ENCODE measurements at places on chromosomes 13 and 19. TPM values are rescaled to one million over a fixed set of nuclear protein-coding genes. Genes with fewer than 3 reads are reported as not detected.

GRCh38 chr13:23703246-23703860, 133.1 kb downstream of the TNFRSF19 start:
- no peaks in the 10 kb centered on the region for H3K4me1 ChIP-seq
- DNase-seq = no peak
- H3K27me3 ChIP-seq = no peaks in the 10 kb centered on the region
- no peak overlapping the region for H3K27ac ChIP-seq
- H3K4me3 ChIP-seq = no peak overlapping the region
- H3K36me3 ChIP-seq = no peaks in the 10 kb centered on the region

Gene CLEC4G
- total RNA-seq = not detected

- no peaks in the 10 kb centered on the region for H3K4me1 ChIP-seq
- H3K36me3 ChIP-seq = no peaks in the 10 kb centered on the region
- no peaks in the 10 kb centered on the region for H3K27me3 ChIP-seq
- H3K27ac ChIP-seq = no peak overlapping the region
- DNase-seq = no peak
Observed at GRCh38 chr13:84962141-84962750, 837.0 kb downstream of the SLITRK6 start.

- H3K27me3 ChIP-seq = no peaks in the 10 kb centered on the region
- H3K36me3 ChIP-seq = no peaks in the 10 kb centered on the region
- DNase-seq = no peak
- H3K4me3 ChIP-seq = no peak overlapping the region
- no peak overlapping the region for H3K27ac ChIP-seq
Observed at GRCh38 chr13:37357548-37357947, 241.0 kb downstream of the POSTN start.

Gene PGLYRP2
- 0.07 TPM for total RNA-seq

DNA sequence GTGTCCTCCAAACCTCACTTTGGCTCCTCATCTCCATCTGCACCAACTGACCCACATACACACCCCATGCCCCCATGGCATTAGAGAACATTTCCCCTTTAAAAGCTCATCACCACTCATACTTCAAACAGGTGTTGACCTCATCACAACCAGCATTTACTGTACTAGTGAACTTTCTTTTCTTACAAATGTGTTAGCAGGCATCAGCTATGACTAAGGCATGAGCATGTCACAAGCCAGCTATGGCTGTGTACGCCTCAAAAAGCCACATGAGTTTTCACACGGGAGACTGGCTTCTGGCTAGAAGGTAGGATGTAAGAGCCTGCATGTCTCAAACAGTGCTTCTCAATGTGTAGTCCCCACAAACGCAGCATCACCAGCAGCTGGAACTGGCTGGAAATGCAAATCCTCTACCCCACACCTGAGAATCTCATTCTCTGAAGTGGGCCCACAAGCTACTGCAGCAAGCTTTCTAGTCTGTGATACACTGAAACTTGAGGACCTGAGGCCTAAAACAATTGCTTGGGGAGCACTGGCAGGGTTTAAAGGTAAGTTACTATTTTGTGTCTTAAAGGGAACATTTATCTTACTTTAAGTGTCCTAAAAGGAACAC, 66.8 kb downstream of the TUBGCP3 start:
- no peak overlapping the region for H3K4me3 ChIP-seq
- H3K27me3 ChIP-seq = no peaks in the 10 kb centered on the region
- no peak for DNase-seq
- peaks cover 11% of the 10 kb centered on the region for H3K36me3 ChIP-seq

Gene FUT1
- 0.12 TPM for total RNA-seq

DNA sequence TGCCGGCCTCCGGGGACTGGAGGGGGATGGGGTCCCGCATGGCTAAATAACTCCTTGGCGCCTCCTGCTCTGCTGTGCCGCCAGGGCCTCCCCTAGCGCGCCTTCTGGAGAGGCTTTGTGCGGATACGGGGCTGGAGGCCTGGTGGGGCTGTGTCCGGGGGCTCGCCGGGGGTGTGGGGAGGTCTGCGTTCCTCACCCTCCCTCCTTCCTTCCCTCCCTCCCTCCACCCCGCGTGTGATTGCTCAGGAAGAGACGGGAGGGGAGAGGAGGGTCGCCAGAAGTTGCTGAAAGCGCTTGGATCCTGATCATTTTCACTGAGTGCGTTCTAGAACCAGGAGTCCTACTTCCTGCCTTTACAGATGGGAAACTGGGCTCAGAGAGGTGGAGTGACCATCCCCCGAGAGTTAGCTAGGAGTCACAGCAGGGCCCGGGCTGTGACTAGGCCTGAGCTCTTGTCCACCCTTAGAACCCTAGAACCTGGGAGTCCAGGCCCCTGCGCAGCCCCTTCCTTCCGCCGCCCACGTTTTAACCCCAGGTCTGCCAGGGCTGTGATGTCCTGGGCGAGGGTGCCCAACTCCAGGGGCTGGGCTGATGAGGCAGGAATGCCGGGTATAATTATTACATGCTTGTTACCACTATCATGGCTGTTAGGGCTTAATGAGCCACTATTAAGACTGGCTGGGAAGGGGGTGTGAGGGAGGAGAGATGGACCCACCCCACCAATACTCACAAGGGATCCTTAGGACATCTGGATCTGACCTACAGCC, 782 bp upstream of the JUND start:
- peaks cover 18% of the 10 kb centered on the region for H3K36me3 ChIP-seq
- peak overlapping the region; percentile 87 for H3K4me3 ChIP-seq
- peak overlapping the region; percentile 93 for H3K27ac ChIP-seq
- DNase-seq = peak; percentile 46

Gene UGGT2
- total RNA-seq = 0.12 TPM

DNA sequence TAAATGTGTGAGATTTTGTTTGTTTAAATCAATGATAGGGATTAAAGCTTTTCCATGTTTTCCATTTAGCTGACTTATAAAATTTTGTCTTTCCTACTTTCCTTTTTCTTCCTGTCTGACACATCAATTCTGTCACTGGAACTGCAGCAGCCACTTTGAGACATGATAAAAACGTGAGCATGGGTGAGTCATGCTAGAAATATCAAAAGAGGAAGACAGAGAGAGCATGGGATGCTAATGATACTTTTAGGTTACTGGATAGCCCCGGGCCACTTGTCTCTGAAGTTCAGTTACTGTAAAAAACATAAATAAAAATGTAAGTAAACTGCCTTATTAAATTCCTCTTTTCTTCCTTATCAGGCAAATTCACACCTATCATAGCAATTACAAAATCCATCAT, 1332.0 kb upstream of the PCDH20 start:
- H3K27me3 ChIP-seq = no peaks in the 10 kb centered on the region
- no peaks in the 10 kb centered on the region for H3K4me1 ChIP-seq
- DNase-seq = no peak
- H3K4me3 ChIP-seq = no peak overlapping the region

GRCh38 chr13:107209824-107210722, 642.1 kb upstream of the ARGLU1 start:
- H3K27me3 ChIP-seq = peaks cover 15% of the 10 kb centered on the region
- no peaks in the 10 kb centered on the region for H3K4me1 ChIP-seq
- no peak overlapping the region for H3K27ac ChIP-seq
- no peak for DNase-seq
- H3K4me3 ChIP-seq = no peak overlapping the region
- H3K36me3 ChIP-seq = no peaks in the 10 kb centered on the region

DNA sequence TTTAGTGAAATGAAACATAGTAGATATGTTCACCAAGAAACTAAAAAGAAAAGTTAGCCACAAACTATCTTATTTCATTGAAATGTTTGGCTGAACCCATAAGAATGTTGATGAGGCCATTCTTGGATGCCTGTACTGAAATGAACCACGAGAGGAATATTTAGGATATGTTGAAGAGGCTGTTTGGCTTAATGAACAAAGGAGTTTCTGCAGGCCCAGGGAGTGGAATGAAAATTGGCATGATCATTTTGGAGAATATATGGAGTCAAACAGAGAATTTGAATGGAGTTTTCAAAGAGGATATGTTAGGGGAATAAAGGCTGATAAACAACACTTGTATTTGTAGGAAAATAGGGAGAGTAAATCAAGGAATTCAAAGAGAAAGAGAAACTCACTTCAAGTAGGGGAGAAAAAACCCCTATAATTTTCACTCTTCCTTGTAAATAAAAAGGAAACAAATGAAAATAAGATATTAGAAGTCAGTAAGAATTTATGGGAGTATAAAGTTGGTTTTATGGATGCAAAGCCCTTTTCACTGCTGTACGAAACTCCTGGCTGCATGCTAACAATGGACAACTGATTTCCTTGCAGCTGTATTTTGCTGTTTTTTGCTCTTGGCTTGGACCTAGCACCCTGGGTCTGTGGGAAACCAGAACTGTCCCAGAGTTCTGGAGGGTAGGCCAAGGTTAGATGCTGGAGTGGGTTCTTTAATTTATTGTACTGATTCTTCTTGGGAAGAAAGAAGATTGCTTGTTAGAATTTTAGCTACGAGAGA, 36.5 kb downstream of the KL start:
- H3K36me3 ChIP-seq = no peaks in the 10 kb centered on the region
- DNase-seq = no peak
- H3K27ac ChIP-seq = no peak overlapping the region
- H3K27me3 ChIP-seq = peaks cover 10% of the 10 kb centered on the region
- H3K4me1 ChIP-seq = no peaks in the 10 kb centered on the region

DNA sequence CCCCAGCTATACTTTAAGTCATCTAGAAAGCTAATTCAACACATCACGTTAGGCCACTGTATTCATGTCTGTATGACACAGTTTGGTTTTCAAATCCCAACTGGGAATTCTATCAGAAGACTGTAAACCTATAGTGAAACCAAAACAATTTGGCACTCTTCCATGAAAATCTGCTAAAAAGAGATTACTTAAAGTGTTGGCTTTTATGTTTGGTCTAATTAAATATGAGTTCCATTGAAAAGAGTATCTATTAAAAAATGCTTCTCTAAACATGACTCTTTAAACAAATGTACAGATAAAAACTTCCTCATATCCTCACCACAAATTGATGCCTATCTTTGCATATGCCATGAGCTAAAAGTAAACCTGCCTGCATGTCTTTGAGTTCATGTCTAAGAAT, 25.4 kb downstream of the PCDH9 start:
- peaks cover 3% of the 10 kb centered on the region for H3K27me3 ChIP-seq
- H3K4me1 ChIP-seq = no peaks in the 10 kb centered on the region
- no peak overlapping the region for H3K27ac ChIP-seq
- no peaks in the 10 kb centered on the region for H3K36me3 ChIP-seq
- DNase-seq = no peak

- no peak overlapping the region for H3K27ac ChIP-seq
- H3K4me1 ChIP-seq = no peaks in the 10 kb centered on the region
- DNase-seq = no peak
- peaks cover 3% of the 10 kb centered on the region for H3K27me3 ChIP-seq
Observed at GRCh38 chr19:29436591-29437103, 89.1 kb upstream of the VSTM2B start.

Gene KLK6
- not detected for total RNA-seq

DNA sequence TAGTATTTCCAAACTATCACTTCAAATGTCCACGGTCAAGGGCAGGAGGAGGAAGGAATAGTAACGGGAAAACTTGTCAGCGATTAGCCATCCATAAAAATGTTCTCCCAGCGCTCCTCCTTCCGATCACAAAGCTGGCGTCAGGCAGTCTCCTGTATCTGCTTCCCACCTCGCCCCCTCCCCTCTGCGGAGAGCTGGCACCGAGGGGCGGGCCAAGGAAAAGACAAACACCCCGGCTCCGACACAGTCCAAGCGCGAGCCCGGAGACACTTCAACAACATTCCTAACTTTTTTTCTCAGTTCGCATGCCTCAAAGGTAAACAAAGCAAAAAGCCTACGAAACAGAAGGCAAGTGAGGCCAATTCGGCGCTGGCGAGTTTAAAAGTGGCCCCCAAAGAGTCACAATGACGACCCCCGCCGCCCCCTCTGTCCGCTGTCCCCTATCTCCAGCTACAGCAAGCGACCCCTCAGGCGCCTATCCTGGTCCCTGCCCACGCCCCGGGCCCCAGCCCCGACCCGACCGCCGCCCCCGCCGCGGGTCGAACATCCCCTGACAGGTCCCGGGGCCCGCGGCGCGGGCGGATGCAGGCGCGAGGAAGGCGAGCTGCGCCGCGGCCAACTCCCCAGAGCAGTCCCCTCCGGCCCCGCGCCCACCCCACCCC, 736 bp downstream of the SMAD9 start:
- H3K27ac ChIP-seq = no peak overlapping the region
- no peaks in the 10 kb centered on the region for H3K36me3 ChIP-seq
- H3K4me1 ChIP-seq = peaks cover 3% of the 10 kb centered on the region

Gene ZNF471
- 0.29 TPM for total RNA-seq

Gene DGKH
- total RNA-seq = 12.6 TPM

DNA sequence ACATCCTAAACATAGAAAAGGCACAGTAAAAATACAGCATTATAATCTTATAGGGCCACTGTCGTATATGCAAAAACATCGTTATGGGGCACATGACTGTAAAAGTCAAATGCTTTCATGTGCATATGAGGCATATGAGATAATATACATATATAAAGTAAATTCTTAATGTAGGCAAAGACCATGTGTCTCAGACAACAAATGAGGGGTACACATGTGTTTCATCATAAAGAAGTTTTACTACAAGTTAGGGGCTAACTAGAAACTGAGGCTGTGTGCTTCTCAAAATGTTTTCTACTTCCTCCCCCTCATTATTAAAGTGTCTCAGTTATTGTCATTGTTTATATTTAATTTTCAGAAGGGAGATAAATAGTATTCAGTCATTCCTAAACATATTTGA, 309.6 kb downstream of the SHISA2 start:
- no peaks in the 10 kb centered on the region for H3K36me3 ChIP-seq
- H3K27ac ChIP-seq = no peak overlapping the region
- peaks cover 11% of the 10 kb centered on the region for H3K4me1 ChIP-seq
- no peak for DNase-seq

DNA sequence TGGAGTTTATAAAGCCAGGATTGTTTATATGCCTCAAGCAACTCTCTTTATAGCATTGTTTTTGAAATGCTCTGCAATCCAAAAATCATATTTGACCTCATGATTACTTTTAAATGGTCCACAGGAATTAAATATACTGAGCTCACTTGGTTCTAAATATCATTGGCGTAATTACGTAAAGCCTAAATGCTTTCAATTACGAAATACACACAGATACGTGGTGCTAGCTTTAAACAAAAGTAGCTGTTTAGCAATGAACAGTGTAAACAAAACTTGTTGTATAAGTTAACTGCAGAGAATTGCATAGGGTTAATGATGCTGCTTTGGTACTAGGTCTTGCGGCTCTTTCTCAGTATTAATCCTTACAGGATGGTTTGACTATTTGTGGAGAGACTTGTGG, 346.6 kb downstream of the COG6 start:
- peaks cover 22% of the 10 kb centered on the region for H3K4me1 ChIP-seq
- H3K36me3 ChIP-seq = no peaks in the 10 kb centered on the region
- H3K4me3 ChIP-seq = no peak overlapping the region

GRCh38 chr13:28586439-28587173, 72.3 kb upstream of the POMP start:
- H3K4me3 ChIP-seq = no peak overlapping the region
- DNase-seq = no peak
- no peaks in the 10 kb centered on the region for H3K36me3 ChIP-seq
- peaks cover 15% of the 10 kb centered on the region for H3K4me1 ChIP-seq

Gene CCDC194
- 0.83 TPM for total RNA-seq

Gene ZNF582
- total RNA-seq = 1.1 TPM

- H3K4me3 ChIP-seq = no peak overlapping the region
- no peaks in the 10 kb centered on the region for H3K4me1 ChIP-seq
- H3K36me3 ChIP-seq = peaks cover 26% of the 10 kb centered on the region
- no peaks in the 10 kb centered on the region for H3K27me3 ChIP-seq
Observed at GRCh38 chr19:55230780-55231179, 2.2 kb upstream of the TMEM86B start.

Gene ZNF222
- 0.74 TPM for total RNA-seq

Gene SPINT2
- total RNA-seq = 35.3 TPM

Gene KIR3DL2
- total RNA-seq = not detected

GRCh38 chr19:49929121-49929610, at the start of the genes ATF5 and NUP62:
ATF5 (plus strand) TSS chr19:49929205; CDS start chr19:49930851, 1,646 bp downstream.
NUP62 (minus strand) TSS chr19:49929504; CDS start chr19:49909807, 19,697 bp downstream.
- no peaks in the 10 kb centered on the region for H3K27me3 ChIP-seq
- peak within 1 kb of the TSS; percentile 100 for H3K27ac ChIP-seq
- H3K4me1 ChIP-seq = peaks cover 65% of the 10 kb centered on the region
- H3K36me3 ChIP-seq = peaks cover 45% of the 10 kb centered on the region
- peak within 1 kb of the TSS; percentile 89 for H3K4me3 ChIP-seq
